Activated CD4-positive, alpha-beta T cell treated with anti-CD3 and anti-CD28 coated beads, Interleukin-2, amount 50 U/mL, for 4 hours (primary cell): ENCODE measurements at places on chromosomes 7 and 10.

GRCh38 chr10:48759113-48759901 lies 74.6 kb downstream of the WDFY4 start:
- DNase-seq = no peak

- no peak for DNase-seq
These were observed 352.2 kb downstream of the CALN1 start for GRCh38 chr7:72059925-72060324.

DNA sequence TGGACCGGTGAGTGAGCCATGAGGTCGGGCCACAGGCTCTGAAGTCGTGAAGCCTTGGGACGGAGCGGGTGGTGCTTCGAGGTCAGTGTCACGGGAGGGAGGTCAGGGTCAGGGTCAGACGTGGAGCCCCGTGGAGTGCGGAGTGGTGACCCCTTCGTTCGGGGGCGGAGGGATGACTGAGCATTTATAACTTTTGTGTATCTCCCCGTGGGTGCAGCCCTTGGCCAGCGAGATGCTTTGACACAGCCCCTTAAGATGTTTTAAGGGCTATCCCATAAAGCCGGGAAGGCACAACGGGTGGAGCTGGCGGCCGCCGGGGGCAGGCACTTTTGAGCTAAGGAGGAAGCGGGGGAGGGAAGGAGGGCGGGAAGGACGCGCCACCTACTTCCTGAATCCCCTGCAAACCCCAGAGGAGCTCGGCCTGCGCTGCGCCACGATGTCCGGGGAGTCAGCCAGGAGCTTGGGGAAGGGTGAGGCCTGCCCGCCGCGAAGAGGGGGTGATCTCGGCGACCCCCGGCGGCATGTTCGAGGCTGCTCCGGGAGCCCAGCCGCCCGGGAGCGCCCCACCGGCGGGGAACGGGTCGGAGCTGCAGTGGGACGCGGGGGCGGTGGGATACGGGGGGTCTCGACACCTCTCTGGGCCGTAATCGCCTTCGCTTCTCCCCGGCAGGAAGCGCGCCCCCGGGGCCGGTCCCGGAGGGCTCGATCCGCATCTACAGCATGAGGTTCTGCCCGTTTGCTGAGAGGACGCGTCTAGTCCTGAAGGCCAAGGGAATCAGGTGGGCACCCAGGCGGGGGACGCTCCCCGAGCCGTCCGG lies at the start of gene GSTO1:
TSS of gene GSTO1 (plus strand) at position 400 of the 818 bp plus-strand sequence. CDS start at position 437, 37 bp downstream.
- peak; percentile 22 for DNase-seq

DNA sequence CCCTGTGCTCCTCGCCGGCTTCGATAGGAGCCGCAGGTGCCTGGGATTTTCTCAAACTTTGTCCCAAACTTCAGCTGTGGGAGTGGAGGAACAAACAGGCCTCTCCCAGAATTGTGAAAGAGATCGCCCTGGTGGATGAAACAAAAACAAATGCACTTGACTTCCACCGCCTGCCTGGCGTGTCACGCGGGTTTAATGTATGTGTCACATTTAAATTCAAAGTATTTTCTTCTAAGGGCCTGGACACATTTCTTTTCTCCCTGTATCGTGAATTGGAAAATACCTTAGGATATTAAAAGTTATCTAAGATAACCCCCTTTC lies 694 bp upstream of the WASL start:
- peak; percentile 11 for DNase-seq

DNA sequence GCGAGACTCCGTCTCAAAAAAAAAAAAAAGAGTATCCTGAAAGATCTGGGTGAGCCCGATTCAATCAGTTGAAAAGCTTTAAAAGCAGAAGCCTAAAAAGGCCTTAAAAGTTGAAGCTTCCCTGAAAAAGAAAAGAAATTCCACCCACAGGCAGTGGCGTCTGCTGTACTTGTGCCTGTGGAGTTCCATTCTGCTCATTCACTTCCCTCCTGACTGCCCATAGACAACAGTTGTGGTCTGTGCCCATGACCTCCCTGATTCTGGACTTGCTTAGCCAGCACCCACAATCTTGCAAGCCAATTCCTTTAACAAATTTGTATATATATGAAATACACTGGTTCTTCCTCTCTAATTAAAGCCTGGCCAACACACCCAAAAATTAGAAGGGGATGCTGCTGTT lies 141.7 kb downstream of the DLG5 start:
- DNase-seq = no peak

DNA sequence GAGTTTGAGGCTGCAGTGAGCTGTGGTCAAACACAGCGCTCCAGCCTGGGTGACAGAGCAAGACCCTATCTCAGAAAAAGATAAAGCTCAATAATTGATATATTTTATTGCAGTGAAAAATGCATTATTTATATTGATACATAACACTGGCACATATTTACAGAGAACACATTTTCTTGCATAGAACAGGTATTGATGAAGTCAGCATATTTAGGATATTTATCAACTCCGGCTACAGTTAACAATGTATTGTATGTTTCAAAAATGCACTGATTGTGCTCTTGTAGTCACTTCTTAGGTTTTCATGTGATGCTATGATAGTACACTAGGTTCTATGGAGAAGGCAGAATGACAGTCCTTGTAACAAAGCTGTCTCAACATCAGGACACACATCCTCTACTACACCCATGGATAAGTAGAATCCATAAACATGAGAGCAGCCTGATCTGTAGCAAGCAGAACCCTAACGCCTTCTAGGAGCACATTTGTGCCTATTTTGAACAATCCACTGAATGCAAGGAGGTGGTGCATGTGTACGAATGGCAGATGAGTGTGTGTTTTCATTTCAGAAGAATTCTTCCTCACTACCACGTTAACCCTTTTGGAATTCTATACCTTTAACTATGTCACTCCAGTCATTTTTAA lies 586.1 kb upstream of the CELF2 start:
- no peak for DNase-seq

GRCh38 chr7:2782565-2782964 lies 61.5 kb downstream of the GNA12 start:
- no peak for DNase-seq

GRCh38 chr7:1884583-1885350 lies 214.7 kb downstream of the ELFN1 start:
- no peak for DNase-seq

GRCh38 chr7:17298840-17299482 lies 509 bp downstream of the AHR start:
- DNase-seq = peak; percentile 49

GRCh38 chr10:69353977-69354635 lies 62.6 kb downstream of the TACR2 start:
- DNase-seq = no peak
